ENCODE measurements at places on chromosomes 2 and 18.

- no peak for DNase-seq
Observed at GRCh38 chr2:205501826-205502225, 180.5 kb upstream of the NRP2 start.

DNA sequence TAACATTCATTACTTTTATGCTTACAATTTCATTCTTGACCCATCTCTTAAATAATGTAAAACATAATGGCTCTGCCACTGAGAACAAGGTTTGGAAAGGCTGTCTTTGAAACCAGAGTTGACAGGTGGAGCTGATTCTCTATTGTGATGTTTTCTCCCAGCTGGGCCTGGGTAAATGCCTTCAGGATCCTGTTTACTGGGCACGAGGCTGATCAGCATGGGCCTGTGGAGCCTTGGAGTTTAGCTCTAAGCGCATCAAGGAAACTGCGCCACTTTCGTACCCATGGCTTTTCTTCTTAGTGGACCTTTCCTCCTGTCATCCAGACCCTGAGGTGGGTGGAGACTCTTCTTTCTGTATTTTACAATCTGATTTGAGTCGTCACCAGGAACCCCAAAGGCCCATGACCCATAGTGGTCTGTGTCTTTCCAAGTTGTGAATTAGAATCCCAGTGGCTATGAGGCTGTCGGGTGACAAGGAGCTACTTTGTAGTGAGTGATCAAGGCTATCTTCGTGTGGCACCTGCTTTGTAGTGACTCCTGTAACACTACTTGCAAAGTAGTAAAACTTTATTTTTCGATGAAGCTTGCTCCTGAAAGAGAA is 123.1 kb downstream of the LPIN1 start:
- DNase-seq: no peak

GRCh38 chr2:158723921-158724802 is 71.0 kb upstream of the DAPL1 start:
- no peak for DNase-seq

DNA sequence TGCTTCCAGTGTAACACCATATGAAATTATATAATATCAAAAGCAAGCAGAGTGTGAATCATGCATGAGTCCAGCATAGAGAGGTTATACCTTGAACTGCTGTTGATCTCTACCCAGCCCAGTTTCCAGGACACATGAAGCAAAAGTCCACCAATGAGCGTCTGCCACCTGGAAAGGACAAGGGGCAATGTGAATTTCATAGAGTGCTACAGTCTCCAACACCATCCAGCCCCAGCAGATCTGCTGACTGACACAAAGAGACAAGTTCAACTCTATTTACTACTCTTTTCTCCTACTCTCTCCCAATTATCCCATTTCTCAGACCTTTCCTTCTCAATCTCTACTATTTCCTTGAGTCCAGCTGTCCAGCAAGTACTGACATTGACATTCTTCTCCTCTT is 31.8 kb upstream of the RIOK3 start:
- DNase-seq: no peak

GRCh38 chr18:11104307-11104706 is 45.1 kb downstream of the PIEZO2 start:
- DNase-seq: no peak

GRCh38 chr2:121721926-121722325 is 14.7 kb downstream of the NIFK start:
- no peak for DNase-seq

DNA sequence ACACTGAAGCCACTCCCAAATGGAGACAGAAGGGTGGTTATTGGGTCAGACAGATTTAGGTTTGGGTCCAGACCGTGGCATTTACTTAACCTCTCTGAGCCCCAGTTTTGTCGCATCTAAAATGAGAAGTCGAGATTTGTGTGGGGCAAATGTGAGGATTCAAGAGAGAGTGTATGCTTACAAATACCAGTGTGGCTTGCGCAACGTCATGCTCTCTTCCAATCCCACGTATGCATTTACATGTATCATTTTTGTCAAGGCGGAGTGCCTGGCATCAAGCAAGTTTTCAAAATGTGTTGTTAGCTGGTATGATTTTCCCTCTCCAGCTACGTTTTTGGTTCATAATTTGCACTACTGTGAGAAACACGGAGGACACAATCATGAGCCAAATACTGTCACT is 197.9 kb downstream of the EPHA4 start:
- no peak for DNase-seq

DNA sequence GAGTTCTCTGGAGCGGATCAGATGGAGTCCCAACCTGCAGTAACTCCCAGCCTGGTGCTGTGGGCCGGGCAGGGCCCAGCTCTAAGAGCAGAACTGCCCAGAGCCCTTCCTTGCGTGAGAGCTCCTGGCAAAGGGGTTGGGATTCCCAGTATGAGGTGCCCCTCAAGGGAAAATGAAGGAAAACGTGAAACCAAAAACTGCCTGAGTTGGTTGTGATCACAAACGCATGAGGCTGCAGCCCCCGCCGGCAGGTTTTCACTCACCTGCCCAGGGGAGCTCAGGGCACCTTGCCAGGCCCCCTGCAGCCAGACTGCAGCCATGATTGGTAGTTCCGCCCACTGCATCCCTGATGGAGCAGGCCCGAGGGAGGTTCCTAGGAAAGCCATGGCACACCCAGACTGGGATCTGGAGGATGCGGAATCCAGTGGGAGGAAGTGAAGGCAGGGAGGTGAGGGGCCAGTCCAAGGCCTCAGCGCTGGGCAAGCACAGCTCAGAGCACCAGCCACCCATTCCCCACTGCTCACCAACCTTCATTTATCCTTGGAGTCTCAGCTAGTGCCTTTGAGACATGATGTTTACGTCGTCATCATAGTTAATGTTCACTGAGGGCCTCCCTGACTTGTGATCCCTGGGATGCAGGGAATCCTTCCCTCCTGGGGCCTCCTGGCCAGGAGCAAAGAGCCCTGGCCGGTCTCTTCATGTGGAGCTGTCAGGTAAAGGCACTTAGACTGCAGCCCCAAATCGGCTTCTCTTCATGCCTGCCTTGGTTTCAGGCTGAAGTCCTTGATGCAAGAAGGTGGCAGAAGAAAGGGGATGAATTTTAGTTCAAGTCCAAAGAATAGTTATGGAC is 103.2 kb downstream of the INHBB start:
- DNase-seq: no peak

- DNase-seq: peak; percentile 20
Observed at GRCh38 chr2:206275312-206276055, 1.0 kb downstream of the ZDBF2 start.

- DNase-seq: no peak
Observed at GRCh38 chr2:172928756-172929155, 146.9 kb upstream of the MAP3K20 start.

- no peak for DNase-seq
Observed at GRCh38 chr18:78244779-78245178, 734.8 kb upstream of the SALL3 start.

GRCh38 chr2:64222351-64222750 is 78.1 kb upstream of the PELI1 start:
- DNase-seq: no peak

- no peak for DNase-seq
Observed at GRCh38 chr18:29248805-29249204, 1071.9 kb upstream of the CDH2 start.

DNA sequence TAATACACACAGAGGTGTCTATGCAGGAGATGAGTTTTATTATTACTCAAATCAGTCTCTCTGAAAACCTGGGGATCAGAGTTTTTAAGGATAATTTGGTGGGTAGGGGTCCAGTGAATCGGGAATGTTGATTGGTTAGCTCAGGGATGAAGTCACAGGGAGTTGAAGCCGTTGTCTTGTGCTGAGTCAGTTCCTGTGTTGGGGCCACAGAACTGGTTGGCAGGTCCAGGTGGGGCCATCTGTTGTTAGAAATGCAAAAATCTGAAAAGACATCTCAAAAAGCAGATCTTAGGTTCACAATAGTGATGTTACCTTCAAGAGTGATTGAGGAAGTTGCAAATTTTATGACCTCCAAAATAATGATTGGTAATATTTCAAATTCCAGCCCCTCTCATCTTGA is 86.9 kb downstream of the VSNL1 start:
- DNase-seq: no peak

- DNase-seq: no peak
Observed at GRCh38 chr2:231940795-231941194, 14.6 kb upstream of the NPPC start.

GRCh38 chr2:20282916-20283592 is 58.1 kb upstream of the SDC1 start:
- no peak for DNase-seq

DNA sequence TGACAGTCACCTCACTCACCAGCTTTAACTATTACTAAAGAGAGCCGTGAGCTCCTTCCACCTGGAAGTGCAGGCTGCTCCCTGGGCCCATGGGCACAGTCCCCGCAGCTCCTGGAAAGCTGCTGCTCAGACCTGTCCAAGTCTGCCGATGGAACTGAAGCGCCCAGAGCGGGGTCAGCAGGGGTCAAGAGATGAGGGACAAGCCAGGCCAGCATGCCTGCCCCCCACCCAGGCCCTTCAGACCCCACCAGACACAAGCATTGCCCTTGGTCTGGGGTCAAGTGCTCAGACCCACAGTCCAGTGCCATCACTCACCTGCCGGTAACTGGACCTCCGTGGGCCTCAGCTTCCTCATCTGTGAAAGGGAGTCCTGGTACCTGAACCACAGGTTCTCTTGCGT is 59.9 kb downstream of the BIN1 start:
- DNase-seq: no peak

GRCh38 chr2:195793881-195794280 is 136.9 kb downstream of the SLC39A10 start:
- DNase-seq: no peak

GRCh38 chr2:67712484-67712883 is 315.4 kb downstream of the ETAA1 start:
- DNase-seq: no peak

DNA sequence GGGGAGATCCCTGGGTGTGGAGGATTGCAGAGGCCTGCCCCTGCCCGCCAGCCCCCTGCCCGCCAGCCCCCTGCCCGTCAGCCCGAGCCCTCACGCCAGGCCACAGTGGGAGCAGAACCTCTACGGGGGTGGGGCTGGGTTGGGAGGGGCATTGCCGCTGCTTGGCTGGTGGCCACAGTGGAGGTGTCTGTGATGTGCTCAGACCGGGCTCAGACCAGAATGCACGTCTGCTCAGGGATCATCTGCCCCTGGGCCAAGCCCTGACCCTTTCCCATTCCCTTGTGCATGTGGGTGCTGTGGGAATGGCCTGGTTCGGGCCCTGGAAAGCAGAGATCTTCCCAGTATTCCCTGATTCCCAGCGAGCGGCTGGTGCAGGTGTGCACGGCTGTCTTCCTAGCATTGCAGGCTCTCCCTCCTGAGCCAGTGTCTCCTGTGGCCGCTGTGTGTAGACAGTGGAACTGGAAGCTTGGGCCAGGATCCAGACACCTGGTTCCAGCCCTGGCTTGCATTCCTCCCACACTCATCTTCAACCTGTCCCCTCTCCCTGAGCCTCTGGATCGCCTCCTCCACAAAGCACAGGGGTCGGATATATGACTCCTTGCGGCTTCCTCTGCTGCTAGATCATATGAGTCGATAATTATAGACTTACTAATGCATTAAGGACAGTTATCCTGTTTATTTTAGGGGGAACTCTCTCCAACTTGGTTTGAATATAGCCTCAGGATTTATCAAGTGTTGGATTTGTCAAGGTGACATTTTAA is 161.6 kb downstream of the LDLRAD4 start:
- no peak for DNase-seq

DNA sequence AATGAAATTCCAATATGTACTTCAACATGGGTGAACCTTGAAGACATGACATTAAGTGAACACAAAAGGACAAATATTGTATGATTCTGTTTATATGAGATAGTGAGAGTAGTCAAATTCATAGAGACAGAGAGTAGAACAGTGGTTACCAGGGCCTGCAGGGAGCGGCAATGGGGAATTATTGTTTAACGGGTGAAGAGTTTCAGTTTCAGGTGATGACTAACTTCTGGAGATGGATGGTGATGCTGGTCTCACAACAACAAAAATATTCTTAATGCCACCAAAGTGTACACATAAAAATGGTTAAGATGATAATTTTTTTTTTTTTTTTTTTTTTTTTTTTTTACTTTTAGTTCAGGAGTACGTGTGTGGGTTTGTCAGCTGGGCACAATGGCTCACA is 109.4 kb upstream of the TMEM200C start:
- no peak for DNase-seq

- DNase-seq: no peak
Observed at GRCh38 chr2:36951574-36951973, 14.8 kb downstream of the STRN start.

DNA sequence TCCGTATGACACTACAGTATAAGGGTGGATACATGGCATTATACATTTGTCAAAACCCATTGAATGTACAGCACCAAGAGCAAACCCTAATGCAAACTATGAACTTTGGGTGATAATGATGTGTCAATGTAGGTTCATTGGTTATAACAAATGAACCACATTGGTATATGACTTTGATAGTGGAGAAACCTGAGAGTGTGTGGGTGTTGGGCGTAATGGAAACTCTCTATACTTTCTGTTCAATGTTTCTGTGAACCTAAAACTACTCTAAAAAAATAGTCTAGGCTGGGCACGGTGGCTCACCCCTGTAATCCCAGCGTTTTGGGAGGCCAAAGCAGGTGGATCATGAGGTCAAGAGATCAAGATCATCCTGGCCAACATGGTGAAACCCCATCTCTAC is 6.5 kb upstream of the ACTG2 start:
- no peak for DNase-seq

DNA sequence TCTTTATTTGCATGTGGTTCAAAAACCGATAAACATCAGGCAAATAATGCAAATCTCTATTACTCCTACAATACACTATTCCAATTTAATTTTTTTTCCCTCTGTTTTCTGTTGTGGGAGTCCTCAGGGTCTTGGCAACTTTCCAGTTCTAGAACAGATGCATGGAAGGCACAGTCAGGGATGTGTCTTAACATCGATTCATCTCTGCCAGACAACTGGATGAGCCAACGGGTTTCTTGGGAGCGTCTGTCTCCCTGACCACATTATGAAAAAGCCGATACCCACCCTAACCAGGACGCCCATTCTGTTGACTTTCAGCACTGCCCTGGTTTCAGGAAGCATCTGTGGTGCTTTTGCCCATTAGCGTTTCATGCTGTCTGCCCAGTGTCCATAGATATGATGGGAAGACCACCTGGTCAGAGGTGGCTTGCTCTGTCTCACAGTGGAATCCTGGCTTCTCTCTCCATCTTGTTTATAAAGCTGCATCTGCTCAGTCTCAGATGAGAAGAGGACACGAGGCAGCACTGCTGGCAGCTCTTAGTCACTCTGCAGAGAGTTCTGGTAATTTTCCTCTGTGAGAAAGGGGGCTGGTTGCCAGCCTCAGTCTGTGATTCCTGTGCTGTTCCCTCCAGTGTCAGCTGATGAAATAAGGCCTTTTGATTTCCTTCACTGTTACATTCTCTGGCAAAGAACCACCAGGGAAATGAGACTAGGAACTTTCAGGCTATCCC is 57.9 kb upstream of the KCNE4 start:
- DNase-seq: no peak

DNA sequence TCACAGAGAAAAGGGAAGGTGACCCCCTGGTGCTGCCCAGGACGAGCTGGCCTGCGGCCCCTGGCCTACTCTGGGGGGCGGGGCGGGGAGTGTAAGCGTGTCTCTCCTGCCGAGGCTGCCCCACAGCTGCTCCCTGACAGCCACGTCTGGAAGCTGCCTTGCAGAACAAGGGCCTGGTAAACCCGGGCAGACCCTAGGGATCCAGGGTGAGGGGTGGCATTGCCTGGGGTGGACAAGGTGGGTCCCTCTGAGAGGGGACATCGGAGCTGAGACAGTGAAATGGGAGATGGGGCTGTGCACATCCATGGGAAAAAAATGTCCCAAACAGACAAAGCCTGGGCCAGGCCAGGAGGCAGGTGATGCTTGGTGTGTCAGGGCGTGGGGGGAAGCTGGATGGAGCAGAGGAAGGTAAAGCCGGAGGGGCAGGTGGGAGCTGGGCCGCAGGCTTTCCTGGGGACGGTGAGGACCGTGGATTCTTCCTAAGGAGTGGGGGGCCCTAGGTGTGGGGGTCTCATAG is 66.0 kb upstream of the HDAC4 start:
- DNase-seq: no peak

All from NCI-H1930 (cell line).